ENCODE measurements at places on chromosomes 3 and 15.

- no peak for DNase-seq
Observed at GRCh38 chr15:100279446-100279845, 62.3 kb downstream of the ADAMTS17 start.

DNA sequence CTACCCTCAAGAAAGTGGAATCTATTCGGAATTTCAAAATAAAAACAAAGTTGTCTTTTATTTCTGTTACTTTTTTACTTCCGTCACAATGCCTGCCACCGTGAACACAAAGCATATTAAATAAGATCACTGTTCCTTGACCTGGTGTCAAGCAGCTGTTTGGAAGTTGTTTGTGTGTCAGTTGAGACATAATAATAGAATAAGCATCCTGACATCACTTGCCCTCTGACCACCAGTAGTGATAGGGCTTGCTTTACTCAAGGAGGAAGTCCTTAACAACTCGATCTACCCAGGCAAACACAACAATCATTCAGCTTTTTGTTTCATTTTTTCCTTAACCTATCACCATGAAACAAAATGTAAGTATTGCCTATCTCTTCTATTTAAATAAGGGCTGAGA is 454.4 kb upstream of the RASGRP1 start:
- DNase-seq: no peak

GRCh38 chr3:136387031-136387430 is 136.9 kb downstream of the PCCB start:
- DNase-seq: no peak

DNA sequence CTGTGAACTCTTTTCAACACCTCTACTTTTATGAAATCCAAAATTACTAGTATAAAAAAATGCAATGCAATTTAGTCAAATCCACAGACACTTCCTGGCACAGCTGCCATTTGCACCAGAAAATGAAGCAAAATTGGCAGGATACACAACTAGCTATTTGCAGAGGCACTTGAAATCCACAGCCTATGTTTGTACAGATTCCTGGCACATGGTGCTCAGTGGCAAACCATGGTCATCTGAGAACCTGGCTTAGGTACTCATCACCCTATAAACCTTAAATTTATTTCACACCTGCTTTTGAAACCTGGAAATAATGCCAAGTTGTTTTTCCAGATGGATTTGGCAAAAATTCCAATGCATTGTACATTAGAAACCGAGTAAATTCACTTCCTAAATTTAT is 20.2 kb upstream of the PPM1L start:
- no peak for DNase-seq

GRCh38 chr3:111758642-111759041 is 100.4 kb upstream of the PHLDB2 start:
- no peak for DNase-seq
